ENCODE measurements at places on chromosomes 3 and 15.

GRCh38 chr15:79724804-79725203 is 172.0 kb downstream of the MTHFS start:
- no peak for DNase-seq

GRCh38 chr15:50134524-50135024 is 15.5 kb upstream of the ATP8B4 start:
- DNase-seq = no peak

DNA sequence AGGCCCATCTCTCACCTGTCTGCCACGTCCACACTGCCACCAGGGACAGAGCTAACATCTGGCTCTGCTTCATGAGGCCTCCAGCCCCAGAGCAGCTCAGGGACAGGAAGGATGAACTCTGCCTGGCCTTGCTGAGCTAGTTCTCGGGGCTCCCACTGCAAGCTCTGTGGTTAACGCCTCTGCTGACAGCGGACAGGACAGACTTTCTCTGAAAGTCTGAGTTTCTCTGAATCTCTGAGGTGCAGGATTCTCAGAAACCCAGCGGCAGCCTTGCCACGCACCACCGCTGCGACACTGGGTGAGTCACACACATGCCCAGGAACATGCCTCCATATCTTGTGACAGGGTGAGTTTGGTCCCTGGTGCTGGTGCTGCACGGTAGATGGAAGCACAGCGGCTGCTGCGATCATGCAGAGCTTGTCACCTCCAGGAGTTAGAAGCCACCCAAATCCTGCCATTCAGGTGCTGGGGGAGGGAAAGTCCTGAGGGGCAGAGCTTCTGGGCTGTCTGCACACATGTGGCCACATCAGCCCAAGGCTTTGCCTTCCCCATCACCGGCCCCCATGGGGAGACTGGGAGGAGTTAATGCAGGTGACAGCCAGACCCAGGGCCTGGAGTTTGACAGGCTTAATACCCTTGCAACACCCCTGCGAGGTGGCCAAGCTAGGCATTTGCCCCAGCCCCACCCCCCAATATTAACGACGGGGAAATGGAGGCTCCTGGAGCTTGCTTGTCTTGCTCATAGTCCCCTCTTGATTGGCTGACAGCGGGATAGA is 267.0 kb downstream of the PLCL2 start:
- peak; percentile 93 for DNase-seq

DNA sequence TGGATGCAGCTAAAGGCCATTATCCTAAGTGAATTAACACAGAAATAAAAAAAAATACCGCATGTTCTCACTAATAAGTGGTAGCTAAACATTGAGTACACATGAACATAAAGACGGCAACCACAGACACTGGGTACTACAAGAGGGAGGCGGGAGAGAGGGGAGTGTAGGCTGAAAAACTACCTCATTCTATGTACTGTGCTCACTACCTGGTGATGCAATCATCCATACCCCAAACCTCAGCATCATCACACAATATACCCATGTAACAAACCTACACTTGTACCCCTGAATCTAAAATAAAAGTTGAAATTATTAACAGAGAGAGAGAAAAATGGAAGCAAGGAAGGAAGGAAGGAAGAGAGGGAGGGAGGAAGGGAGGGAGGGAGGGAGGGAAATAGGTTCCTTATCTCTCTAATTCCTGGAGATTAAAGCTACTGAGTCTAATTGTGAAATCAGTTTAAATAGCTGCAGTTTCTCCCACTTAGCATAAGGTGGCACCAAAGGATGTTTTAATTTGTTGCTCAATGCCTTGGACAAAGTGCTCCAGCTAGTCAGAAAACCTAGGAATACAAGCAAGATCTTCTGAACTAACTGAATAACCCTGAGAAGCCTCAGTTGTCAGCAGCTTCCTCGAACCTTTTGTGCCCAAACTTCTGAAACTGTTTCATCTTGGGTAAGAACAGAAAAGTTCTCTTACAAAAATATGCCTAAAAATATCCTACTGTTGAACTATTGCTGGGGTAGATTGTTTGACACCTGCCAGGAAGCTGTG is 79.4 kb upstream of the ATP11B start:
- no peak for DNase-seq

GRCh38 chr15:89652666-89653065 is 2.6 kb downstream of the KIF7 start:
- DNase-seq = no peak

DNA sequence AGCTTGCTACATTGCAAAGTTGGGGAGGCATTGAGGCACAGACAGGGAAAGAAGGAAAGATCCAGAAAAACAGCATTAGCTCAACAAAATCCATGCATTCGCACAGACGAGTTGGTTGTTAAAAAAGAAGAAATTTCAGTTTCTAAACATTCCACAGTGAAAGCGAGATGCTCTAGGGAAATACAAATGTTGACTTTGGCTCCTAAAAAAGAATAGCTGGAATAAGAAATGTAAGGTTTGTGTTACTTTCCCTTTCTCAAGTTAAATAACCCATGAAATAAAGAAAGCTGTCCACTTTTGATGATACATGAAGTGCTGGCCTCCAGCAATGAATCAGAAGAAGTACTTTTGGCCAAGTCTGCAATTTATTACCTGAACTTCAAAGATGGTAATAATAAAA is 465.1 kb downstream of the ERC2 start:
- DNase-seq = no peak

GRCh38 chr3:60010781-60011180 is 961.0 kb upstream of the CFAP20DC start:
- DNase-seq = peak; percentile 70

GRCh38 chr3:80733522-80734176 is 965.9 kb upstream of the ROBO1 start:
- no peak for DNase-seq

DNA sequence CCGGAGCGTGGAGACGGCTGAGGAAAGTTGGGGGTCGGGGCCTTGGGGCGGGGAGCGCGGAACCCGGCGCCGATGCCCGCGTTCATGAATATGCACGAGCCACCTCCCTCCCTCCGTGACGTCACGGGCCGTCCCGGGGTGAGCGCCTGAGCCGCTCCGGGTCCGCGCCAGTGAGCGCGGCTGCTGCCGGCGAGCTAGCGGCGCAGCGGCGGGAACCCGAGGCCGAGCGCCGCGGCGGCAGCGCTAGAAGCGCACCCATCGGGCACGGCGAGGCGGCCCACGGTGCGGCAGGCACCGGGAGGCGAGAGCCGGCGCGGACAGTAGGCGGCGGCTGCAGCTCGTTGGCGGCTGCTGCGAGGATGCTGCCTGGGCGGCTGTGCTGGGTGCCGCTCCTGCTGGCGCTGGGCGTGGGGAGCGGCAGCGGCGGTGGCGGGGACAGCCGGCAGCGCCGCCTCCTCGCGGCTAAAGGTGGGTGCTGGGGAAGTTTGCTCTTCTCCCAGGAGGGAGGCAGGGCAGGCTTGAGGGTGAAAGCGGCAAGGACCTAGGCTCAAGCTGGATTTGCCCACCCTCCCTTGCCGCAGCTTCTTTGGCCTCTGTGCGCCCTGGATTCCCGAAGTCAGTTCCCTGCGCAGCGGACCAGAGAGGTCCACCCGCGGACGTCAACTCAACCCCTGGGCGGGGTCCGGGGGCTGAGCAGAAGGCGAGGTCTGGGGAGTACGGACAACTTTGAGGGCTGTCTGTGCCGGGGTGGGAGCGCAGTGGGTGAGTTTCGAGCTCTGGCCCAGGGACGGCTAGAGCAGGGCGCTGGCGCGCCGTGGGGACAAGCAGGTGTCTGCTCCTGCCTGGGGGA is at the start of gene CLSTN2:
CLSTN2 (plus strand) TSS at position 170 of the 850 bp plus-strand sequence.
- peak; percentile 26 for DNase-seq

DNA sequence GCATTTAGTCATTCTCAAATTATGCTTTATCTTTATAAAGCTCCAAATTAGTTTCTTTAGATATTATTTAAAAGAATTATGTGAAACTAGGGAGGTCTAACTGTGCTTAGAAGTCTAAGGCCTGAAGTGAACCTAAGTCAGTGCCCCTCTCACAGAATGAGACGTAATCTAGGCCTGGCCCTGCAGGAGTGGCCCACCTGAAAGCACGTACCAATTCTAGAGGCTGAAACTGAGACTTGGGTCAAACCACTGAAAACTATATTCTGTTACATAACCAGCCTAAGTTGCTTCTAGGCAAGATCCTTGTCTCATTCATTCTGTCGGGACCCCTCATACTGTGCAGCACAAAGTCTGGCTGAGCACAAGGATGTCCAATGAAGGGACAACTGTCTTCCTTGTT is 143.7 kb downstream of the ISL2 start:
- DNase-seq = no peak

GRCh38 chr3:9404680-9405079 is 7.3 kb downstream of the SETD5 start:
- no peak for DNase-seq

GRCh38 chr15:85583923-85584390 is 203.6 kb downstream of the AKAP13 start:
- DNase-seq = peak; percentile 75

DNA sequence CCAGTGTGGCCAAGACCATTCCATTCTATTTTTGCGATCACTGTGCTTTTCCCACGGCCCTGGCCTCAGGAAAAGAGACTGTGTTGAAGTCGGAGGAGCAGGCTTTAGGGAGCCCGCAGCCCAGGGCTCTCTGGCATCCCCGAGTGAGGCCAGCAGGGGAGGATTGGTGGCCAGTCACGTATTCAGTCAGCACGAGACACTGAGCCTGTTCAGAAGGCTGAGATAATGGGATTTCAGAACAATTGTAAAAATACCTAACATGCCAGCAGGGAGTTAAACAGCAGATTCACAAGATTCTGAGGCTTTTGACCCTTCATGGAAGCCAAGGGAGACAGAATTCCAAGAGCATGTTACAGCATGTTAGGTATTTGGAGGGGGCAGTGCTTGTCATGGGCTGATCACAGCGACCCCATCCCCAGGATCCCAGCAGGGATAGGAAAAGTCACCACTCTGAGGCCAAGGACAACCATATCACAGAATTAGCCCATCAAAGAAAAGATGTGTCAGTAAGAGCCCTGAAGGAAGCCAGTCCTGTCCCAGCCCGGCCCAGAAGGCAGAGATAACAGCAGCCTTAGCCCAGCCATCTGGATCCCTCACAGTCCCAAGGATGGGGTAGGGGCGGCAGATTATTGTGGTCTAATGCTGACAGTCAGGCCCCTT is 40.6 kb downstream of the AMOTL2 start:
- no peak for DNase-seq

DNA sequence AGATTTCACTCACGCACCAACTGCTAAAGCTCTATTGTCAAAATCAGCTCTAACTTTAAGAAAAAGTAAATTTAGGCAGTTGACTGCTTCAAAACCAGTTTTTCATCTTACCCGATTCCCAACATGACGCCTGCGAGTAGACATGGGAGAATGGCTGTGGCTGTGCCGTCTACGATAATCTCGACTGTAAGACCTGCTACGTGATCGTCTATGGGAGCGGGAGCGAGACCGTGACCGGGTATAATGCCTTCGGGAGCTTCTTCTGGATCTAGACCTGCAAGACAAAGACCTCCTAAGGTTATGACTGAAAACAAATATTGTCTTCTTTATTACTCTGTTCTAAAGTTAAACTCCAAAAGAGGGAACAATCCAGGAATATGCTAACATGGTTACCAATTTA is 12.5 kb downstream of the TRA2B start:
- DNase-seq = no peak

DNA sequence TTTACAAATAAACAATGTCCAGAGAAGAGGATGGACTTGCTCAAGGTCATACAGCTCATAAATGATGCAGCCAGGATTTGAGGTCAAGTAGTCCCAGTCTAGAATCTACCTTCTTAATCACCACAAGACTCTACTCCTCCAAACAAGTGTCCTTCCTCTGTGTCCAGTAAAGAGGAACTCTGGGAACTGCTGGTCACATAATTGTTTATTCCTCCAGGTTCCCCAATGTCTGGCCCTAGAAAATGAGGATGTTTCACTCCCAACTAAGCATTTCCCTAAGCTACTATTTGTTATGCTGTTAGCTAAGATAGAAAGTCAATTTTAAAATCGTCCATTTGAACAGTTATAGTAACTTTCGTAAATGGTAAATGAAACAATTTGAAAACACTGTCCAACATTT is 192.4 kb downstream of the FHIT start:
- no peak for DNase-seq

- no peak for DNase-seq
Measured at GRCh38 chr3:59303452-59303851, 253.6 kb upstream of the CFAP20DC start.

GRCh38 chr3:31106204-31106603 is 211.7 kb upstream of the GADL1 start:
- DNase-seq = no peak

DNA sequence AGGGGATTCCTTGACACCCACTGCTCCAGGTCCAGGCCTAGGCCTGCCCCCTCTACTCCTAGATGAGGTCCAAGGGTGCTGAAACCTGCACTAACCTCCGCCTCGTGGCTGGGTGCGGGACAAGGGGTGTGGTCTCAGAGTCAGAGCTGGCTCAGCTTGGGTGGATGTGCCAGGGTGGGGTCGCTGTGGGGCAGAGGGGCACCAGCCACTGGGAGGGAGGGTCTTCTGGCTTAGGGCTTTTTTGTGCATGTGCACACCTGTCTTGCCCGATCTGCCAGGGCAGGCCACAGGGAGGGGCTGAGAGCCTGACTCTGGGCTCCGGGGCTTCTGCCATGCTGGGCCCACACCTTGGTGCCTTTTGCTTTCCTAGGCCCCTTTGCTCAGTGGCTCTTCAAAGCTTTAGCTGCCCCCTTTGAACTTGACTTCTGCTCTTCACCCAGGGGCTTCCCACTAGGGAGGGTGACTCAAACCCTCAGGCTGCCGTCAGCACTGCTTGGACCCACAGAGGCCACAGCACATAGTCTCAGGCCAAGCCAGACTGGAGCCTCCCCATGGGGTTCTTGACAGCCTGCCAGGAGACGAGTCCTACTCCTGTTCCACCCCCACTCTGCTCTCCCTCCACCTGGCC is 73.0 kb downstream of the KLF13 start:
- DNase-seq = no peak

DNA sequence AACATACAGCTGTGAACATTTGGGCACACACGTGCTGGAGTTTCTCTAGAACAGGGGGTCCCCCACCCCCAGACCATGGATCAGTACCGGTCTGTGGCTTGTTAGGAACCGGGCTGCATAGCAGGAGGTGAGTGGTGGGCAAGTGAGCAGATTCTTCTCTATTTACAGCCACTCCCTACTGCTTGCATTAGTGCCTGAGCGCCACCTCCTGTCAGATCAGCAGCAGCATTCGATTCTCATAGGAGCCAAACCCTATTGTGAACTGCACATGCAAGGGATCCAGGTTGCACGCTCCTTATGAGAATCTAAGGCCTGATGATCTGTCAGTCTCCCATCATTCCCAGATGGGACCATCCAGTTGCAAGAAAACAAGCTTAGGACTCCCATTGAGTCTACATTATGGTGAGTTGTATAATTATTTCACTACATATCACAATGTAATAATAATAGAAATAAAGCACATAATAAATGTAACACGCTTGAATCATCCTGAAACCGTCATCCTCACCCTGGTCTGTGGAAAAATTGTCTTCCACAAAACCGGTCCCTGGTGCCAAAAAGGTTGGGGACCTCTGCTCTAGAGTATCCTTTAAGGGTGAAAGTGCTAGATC is 25.8 kb downstream of the CHRM5 start:
- DNase-seq = peak; percentile 3

GRCh38 chr15:67691450-67691849 is 133.9 kb upstream of the SKOR1 start:
- no peak for DNase-seq

GRCh38 chr3:94046533-94046932 is 16.2 kb downstream of the DHFR2 start:
- no peak for DNase-seq

- DNase-seq = no peak
Measured at GRCh38 chr3:32553459-32553858, 17.2 kb downstream of the DYNC1LI1 start.

Measured in stimulated activated CD4-positive, alpha-beta T cell treated with anti-CD3 and anti-CD28 coated beads, Interleukin-1b, Interleukin-23, amount 100 ng/mL, for 48 hours (primary cell).